Osteocyte (in vitro differentiated cells): ENCODE measurements at places on chromosomes 4 and X.
A peak's percentile ranks its signal among the peaks of the same experiment; 100 is the strongest.

DNA sequence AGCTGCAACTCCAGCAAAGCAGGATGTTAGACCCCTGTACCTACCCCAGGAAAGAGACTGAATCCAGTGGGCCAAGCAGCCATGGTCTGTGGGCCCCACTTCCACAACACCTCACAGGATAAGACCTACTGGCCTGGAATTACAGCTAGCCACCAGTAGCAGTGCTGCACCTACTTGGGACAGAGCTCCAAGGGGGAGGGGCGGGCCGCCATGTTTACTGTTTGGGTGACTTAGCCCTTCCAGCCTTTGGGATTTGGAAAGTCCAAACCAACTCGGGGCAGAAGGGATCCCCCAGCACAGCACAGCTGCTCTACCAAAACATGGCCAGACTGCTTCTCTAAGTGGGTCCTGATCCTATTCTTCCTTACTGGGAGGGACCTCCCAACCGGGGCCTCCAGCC, 9.1 kb upstream of the TMSB15B start:
- H3K36me3 ChIP-seq, result no peaks in the 10 kb centered on the region
- no peak overlapping the region for H3K27ac ChIP-seq
- H3K4me1 ChIP-seq, result no peaks in the 10 kb centered on the region
- DNase-seq, result no peak
- no peaks in the 10 kb centered on the region for H3K27me3 ChIP-seq
- no peak overlapping the region for H3K4me3 ChIP-seq

GRCh38 chr4:138192113-138192512, 50.0 kb downstream of the SLC7A11 start:
- no peak overlapping the region for H3K27ac ChIP-seq
- peaks cover 20% of the 10 kb centered on the region for H3K36me3 ChIP-seq
- H3K4me3 ChIP-seq, result no peak overlapping the region
- H3K4me1 ChIP-seq, result peaks cover 9% of the 10 kb centered on the region
- no peak for DNase-seq

GRCh38 chr4:56450342-56450741, 14.3 kb downstream of the PAICS start:
- no peak overlapping the region for H3K27ac ChIP-seq
- no peak for DNase-seq
- no peak overlapping the region for H3K4me3 ChIP-seq
- no peaks in the 10 kb centered on the region for H3K4me1 ChIP-seq
- H3K36me3 ChIP-seq, result peaks cover 48% of the 10 kb centered on the region
- H3K27me3 ChIP-seq, result no peaks in the 10 kb centered on the region

- H3K36me3 ChIP-seq, result no peaks in the 10 kb centered on the region
- no peak for DNase-seq
- H3K4me1 ChIP-seq, result peaks cover 18% of the 10 kb centered on the region
- no peak overlapping the region for H3K4me3 ChIP-seq
Observed at GRCh38 chr4:41611881-41612871, 74.2 kb downstream of the LIMCH1 start.

DNA sequence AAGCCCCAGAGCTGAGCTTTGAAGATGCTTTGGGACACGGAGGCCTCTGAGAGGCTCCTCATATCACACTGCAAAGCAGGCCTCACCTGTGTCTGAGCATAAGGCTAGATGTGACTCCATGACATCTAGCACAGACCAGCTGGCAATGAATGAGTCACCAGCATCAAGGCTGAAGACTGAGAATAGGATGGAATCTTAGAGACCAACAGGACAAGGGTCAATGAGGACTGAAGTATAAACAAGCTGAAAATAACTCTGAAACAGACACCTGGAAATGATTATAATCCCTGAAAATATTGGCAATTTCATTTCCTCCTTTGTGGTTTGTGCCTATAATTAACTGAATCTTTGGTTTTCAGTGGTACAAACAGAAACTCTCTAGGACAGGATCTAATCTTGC, 87.1 kb upstream of the PRPS1 start:
- no peak for DNase-seq
- H3K4me3 ChIP-seq, result no peak overlapping the region
- H3K27me3 ChIP-seq, result no peaks in the 10 kb centered on the region
- no peaks in the 10 kb centered on the region for H3K36me3 ChIP-seq

DNA sequence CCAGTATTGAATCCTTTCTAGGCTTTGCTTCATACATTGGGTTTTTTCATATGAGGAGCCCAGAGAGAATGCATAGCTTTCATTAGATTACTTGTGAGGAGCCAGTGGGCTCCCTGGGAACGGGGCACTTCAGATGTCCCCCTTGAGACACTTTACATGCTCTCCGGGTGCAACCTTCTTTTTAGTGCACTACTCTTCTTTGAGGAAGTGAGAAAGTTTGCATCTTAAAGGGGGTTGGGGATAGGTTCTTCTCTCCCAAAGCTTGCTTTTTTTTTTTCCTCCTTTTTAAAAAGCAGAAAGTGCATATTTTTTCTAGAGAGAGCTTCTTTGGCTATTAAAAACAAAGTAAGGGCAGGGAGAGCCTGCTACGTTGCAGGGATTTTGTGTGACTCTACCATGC, 4.3 kb downstream of the HADH start:
- no peak overlapping the region for H3K27ac ChIP-seq
- peaks cover 52% of the 10 kb centered on the region for H3K4me1 ChIP-seq
- H3K4me3 ChIP-seq, result no peak overlapping the region

DNA sequence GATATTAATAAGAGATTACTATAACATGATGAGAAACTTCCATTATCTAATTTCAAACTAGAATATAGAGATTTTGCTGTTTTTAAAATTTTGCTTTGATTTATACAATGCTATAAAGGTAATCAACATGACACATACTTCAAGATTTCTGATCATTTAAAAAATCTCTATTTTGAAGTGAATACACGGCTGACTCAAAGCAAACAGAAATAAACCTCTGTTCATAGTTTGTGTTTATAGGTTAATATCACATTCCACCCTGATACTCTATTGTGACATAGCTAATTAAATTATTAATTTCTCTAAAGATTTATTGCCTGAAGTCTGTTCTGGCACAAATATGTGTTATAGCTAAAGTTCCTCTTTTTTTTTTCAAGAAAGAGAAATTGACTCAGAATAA, 349.2 kb downstream of the TLL1 start:
- H3K36me3 ChIP-seq, result no peaks in the 10 kb centered on the region
- no peaks in the 10 kb centered on the region for H3K4me1 ChIP-seq
- peaks cover 28% of the 10 kb centered on the region for H3K27me3 ChIP-seq
- H3K27ac ChIP-seq, result no peak overlapping the region
- no peak overlapping the region for H3K4me3 ChIP-seq
- no peak for DNase-seq

- H3K4me3 ChIP-seq, result no peak overlapping the region
- no peaks in the 10 kb centered on the region for H3K27me3 ChIP-seq
- DNase-seq, result no peak
- H3K27ac ChIP-seq, result no peak overlapping the region
- no peaks in the 10 kb centered on the region for H3K4me1 ChIP-seq
Observed at GRCh38 chrX:88940904-88941303, 193.9 kb downstream of the CPXCR1 start.

- no peak overlapping the region for H3K27ac ChIP-seq
- H3K36me3 ChIP-seq, result no peaks in the 10 kb centered on the region
- peaks cover 19% of the 10 kb centered on the region for H3K27me3 ChIP-seq
- no peak for DNase-seq
- no peak overlapping the region for H3K4me3 ChIP-seq
Observed at GRCh38 chr4:89249716-89250361, 57.8 kb downstream of the GPRIN3 start.

DNA sequence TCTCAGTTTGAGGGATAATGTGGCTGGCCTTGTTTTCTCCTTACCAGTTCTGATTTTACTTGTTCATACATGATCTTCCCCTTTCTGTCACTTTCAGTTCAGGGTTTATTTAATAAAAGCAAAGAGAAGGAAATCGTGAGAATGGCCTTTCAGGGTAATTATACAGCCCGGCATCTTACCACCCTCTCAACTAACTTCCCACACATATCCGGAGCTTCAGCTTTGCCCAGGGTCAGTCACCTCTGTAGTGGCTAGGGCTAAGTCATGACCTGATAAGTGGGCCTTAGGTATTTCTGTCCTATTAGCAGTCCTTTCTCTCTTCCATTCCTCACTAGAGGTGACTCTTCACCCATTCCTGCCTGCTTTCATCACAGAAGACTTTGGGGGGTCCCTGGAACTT, 15.8 kb downstream of the TRPC5 start:
- H3K27ac ChIP-seq, result no peak overlapping the region
- H3K4me1 ChIP-seq, result no peaks in the 10 kb centered on the region
- H3K36me3 ChIP-seq, result no peaks in the 10 kb centered on the region
- no peak for DNase-seq

- no peaks in the 10 kb centered on the region for H3K27me3 ChIP-seq
- H3K4me1 ChIP-seq, result peaks cover 8% of the 10 kb centered on the region
Observed at GRCh38 chr4:38017609-38018008, 57.4 kb downstream of the PTTG2 start.

DNA sequence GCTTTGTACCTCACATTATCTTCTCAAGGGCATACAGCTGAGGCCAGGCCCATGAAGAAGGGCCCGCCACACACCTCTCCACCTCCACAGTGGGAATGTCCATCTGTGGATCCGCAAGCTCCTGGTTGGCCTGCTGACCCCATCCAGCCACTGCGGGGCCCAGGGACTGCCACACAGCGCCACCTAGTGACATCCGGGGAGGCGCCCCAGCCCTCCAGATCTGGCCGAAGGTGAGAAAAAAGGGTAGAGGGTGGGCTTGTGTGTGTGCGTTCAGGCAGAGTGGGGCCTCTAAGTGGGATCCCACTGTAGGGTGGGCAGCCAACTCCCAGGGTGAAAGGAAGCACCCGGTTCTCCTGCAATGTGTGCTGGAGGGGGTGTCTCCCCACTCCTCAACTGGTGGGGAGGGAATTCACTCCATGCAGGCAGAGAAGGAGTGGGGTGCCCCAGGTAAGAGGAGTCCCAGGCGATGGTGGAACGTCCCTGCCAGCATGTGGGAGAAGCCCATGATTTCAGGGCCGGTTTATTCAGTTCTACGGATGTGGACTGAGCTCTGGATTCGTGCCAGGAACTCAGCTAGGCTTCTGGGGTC, 117.3 kb downstream of the ENPP6 start:
- DNase-seq, result no peak
- no peaks in the 10 kb centered on the region for H3K4me1 ChIP-seq
- no peaks in the 10 kb centered on the region for H3K36me3 ChIP-seq
- H3K4me3 ChIP-seq, result no peak overlapping the region

- no peak overlapping the region for H3K27ac ChIP-seq
- no peaks in the 10 kb centered on the region for H3K27me3 ChIP-seq
- no peak overlapping the region for H3K4me3 ChIP-seq
- DNase-seq, result no peak
Observed at GRCh38 chr4:21002976-21003375, 302.7 kb downstream of the PACRGL start.

- no peaks in the 10 kb centered on the region for H3K27me3 ChIP-seq
- no peaks in the 10 kb centered on the region for H3K4me1 ChIP-seq
- no peaks in the 10 kb centered on the region for H3K36me3 ChIP-seq
- DNase-seq, result no peak
- H3K27ac ChIP-seq, result no peak overlapping the region
Observed at GRCh38 chrX:750263-750662, 119.7 kb downstream of the SHOX start.

DNA sequence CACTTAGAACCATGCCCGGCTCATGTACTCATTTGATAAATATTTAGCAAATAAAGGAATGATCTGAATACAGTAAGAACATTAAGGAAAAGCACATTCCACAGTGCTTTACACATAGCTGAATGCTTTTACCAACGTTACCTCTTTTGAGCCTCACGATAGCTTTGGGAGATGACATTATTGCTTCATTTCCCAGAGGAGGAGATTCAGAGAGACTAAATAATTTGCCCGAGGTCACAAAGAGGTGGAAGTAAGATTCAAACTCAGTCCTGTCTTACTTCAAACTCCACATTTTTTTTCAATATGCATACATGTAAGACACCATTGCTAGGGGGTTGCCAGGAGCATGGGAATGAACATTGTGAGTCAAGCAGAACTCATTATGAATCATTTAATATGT, 538.5 kb downstream of the BCOR start:
- no peak for DNase-seq
- no peak overlapping the region for H3K27ac ChIP-seq
- H3K27me3 ChIP-seq, result peaks cover 7% of the 10 kb centered on the region
- H3K4me3 ChIP-seq, result no peak overlapping the region
- no peaks in the 10 kb centered on the region for H3K4me1 ChIP-seq

- H3K4me1 ChIP-seq, result no peaks in the 10 kb centered on the region
- DNase-seq, result no peak
- H3K4me3 ChIP-seq, result no peak overlapping the region
- no peak overlapping the region for H3K27ac ChIP-seq
- H3K36me3 ChIP-seq, result no peaks in the 10 kb centered on the region
Observed at GRCh38 chr4:189445613-189446012, 495.1 kb upstream of the FRG1 start.

GRCh38 chr4:87120411-87121162, 99.8 kb downstream of the KLHL8 start:
- peaks cover 16% of the 10 kb centered on the region for H3K36me3 ChIP-seq
- H3K27me3 ChIP-seq, result no peaks in the 10 kb centered on the region
- no peak overlapping the region for H3K4me3 ChIP-seq
- peaks cover 67% of the 10 kb centered on the region for H3K4me1 ChIP-seq
- H3K27ac ChIP-seq, result peak overlapping the region; percentile 32

- H3K27me3 ChIP-seq, result no peaks in the 10 kb centered on the region
- no peaks in the 10 kb centered on the region for H3K36me3 ChIP-seq
- no peak overlapping the region for H3K27ac ChIP-seq
- no peaks in the 10 kb centered on the region for H3K4me1 ChIP-seq
- no peak for DNase-seq
Observed at GRCh38 chr4:35347276-35347675, 897.0 kb downstream of the ARAP2 start.

DNA sequence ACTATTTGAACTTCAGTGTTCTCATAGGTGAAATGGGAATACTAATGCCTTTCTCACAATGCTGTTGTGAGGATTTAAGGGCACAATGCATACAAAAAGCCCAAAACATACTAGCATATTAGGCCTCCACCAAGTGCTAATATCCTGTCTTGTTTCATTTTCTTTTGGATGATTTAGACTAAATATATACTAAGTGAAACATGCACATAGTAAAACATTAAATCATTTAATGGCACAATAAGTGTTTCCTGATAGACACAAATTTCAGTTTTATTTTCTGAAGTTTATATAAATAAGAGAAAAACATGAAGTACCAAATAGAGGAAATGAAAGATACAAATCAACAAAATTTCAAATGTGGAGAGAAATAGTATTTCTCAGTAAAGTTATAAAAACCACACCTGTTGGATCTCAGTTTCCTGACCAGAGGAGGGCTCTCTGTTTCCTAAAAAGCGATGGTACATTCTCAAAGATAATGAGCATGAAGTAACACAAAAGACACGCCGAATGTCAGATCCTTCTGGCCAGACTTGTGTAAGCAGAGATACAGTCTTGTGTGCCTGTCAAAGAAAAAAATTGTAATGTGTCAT, 25.1 kb downstream of the DDX60 start:
- no peak for DNase-seq
- no peak overlapping the region for H3K4me3 ChIP-seq

DNA sequence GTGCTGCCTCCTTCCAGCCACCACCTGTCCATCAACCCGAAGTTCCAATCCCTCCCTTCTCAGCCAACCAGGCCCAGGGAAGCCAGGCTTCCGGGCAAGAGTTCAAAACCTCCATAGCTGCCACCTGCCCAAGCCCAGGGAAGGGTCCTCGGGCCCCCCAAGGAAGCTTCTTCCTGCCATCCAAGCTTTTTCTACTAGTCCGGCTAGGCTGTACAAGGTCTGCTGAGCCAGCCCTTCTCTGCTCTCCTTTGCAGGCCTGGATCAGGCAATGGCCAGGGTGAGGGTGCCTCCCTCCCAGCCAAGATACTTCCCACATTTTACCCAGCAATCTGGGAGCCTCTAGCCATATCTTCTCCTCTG, 96.2 kb downstream of the PJA1 start:
- no peaks in the 10 kb centered on the region for H3K4me1 ChIP-seq
- no peaks in the 10 kb centered on the region for H3K36me3 ChIP-seq
- no peak overlapping the region for H3K4me3 ChIP-seq
- H3K27ac ChIP-seq, result no peak overlapping the region
- DNase-seq, result no peak
